Common myeloid progenitor, CD34-positive (primary cell): ENCODE measurements at places on chromosomes 2 and 18.

- DNase-seq: peak; percentile 46
These were observed 33.0 kb downstream of the FTCDNL1 start for GRCh38 chr2:199818026-199818425.

DNA sequence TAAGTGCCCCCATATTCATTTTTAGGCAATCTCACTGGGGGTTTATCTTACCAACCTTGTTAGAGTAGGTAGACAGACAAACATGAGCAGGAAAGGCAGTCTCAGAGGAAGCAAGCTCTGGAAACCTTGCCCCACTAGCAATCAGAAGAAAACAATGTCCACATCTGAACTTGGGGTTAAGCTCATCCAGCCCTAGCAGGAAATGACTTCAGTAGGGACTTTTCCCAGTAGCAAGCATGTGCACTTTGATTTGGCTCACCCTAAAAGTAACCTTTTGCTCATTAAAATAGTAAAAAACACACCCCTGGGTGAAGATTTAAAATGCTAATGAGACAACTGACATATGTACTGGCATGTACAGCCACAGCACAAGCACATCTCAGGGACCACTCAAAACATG, 175.5 kb downstream of the AKAIN1 start:
- no peak for DNase-seq

- DNase-seq: no peak
These were observed 138.8 kb upstream of the ID2 start for GRCh38 chr2:8543060-8543382.

DNA sequence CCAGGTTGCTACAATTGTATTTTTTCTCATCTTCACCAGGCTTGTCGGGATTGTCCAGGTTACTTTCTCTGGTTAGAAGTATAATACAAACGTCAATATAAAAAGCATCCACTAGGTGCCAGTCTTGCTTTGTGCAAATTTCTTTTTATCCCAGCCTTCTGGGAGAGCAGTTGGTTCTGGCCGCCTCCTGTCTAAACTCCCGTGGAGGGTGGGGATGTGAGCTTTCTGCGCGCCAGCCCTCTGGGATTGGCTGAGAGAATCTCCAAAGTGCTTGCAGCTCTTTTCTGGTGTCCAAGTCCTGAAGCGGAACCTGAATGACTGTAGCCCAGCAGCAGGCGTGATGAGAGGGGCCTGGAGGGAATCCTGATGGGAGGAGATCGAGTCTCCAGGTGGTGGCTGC, 22.4 kb upstream of the TOGARAM2 start:
- DNase-seq: peak; percentile 69

DNA sequence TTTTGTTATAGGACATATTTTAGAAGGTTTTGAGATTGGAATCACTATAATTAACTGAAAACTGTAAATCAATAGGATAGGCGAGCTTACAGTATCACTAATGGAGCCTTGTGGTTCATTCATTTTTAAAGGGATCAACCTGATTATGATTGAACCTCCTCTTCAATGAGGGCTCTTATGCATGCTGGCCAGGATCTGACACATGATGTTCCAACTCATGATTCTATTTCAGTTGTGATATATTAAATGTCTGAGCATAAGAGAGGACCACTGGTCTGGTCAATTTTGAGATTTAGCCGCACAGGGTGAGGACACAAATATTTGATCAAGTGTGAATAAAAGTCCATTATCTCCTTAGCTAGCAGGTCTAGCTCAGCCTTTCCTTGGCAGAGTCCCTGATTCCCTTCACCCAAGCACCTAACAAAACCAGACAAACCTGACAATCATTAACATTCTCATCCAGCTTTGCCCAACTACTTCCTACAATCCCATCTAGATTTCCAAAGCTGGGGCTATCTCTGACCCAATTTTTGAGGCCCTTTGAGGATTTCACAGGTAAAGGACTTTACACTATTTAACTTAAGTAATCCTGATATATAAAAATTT, 6.9 kb upstream of the MAP4K4 start:
- no peak for DNase-seq

DNA sequence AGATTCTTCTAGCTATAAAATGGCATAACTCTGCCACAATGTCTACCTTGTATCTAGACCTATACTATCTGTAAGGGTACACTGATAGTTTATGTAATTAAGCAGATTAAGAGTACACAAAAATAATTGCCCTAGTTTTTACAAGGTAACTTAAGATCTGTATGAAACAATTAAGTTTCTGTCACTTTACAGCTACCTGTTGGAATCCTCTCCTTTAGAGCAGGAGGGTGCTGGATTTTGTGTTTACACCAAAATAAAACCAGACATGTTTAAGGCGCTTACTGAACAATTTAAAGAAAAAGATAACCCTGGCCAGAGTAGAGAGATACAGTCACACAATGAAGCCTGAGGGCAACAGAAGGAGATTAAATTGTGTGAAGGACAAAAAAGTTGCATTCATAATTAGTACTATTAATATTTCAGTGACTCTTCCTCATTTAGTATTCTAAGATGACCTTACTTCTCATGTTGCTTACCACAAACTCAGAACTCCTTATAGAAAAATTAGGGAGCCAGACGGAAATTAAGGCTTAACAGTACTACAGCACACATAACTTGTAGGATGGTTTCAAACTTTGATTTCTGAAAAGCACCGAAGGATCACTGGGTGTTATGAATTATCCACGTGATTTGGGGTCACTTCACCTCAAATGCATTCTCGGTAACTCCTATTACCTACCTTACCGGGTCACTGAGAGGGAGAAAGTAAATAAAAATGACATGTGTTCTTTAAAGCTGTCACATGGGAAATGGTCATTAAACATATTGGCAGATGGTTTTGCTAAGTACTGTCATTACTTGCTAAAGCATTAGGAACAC, 1.0 kb downstream of the DARS1 start:
- peak; percentile 40 for DNase-seq

DNA sequence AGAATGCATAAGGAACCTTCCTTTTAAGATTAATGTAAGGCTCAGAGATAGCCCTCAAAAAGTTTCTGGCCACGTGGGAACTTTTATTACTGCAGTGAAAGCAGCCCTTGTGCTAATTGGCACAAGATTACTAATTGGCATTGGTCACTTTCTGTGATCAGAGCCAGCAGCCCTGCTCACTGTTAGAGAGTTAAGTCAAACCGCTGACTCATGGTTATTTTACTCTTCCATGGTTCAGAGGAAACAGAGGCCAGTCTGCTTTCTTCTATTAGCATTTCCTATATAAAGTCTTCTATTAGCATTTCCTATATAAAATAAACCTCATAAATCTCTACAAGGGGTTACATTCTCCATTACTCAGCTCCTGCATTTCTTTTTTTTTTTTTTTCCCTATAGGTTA, 1.5 kb upstream of the SLC35G4 start:
- peak; percentile 5 for DNase-seq

DNA sequence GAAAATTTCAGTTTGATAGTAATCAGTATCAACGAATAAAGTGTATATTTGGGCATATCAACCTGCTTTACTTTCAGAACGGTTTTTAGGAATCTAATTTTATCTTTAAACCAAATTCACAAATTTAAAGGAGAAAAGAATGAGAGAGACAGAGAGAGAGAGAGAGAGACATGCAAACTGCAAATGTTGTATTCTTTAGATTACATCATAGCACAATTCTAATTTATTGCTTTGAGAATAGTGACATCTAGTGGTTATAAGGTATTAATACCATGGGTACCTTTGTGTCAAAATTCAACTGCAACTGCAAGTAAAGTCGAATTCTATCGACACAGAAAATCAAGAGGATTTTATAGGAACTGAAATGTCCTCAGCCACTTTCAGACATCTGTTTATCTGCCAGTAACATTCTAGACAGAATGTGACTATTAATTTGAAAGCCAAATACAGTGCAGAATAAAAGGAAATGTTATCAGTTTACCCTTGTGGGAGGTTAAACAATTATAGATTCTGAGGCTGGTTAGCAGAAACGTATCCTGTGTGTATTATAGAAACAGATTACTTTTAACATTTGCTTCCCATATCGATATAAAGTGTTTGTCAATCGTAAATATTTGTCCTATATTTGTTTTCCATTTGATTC, 529.8 kb upstream of the VRK2 start:
- DNase-seq: peak; percentile 74

DNA sequence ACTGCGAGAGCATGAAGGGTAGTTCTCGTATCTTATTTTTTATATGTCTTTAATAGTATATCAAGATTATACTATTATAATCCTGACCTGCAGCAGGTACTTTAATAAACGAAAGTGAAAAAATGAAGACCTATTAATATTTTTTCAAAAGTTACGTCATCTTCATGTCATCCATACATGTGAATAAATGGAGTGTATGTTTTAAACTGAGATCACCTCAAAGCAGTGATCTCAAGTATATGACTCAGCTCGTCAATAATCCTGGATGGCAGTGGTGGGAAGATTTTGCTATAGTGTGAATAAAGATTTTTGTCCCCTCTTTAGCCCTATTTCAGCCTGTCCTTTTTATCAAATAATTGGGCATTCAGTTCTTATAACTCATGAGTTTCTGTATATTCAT, 166.3 kb upstream of the FBXO11 start:
- DNase-seq: no peak

GRCh38 chr2:156322686-156323231, 9.8 kb downstream of the NR4A2 start:
- peak; percentile 43 for DNase-seq

DNA sequence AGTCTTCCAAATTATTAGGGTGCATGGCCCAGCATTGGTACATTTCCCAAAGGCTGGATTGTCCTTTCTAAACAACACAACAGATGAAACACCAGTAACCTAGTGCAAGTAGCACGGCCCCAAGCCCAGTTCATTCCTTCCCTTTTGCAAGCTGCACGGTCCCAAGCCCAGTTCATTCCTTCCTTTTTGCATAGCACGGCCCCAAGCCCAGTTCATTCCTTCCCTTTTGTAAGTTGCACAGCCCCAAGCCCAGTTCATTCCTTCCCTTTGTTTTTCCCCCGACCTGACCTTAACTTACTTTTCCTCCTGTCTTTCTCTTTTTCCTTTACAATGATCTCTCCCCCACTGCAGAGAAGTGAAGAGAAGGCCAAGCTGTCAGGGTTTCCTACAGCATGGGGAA, 60.9 kb downstream of the C18orf63 start:
- no peak for DNase-seq

DNA sequence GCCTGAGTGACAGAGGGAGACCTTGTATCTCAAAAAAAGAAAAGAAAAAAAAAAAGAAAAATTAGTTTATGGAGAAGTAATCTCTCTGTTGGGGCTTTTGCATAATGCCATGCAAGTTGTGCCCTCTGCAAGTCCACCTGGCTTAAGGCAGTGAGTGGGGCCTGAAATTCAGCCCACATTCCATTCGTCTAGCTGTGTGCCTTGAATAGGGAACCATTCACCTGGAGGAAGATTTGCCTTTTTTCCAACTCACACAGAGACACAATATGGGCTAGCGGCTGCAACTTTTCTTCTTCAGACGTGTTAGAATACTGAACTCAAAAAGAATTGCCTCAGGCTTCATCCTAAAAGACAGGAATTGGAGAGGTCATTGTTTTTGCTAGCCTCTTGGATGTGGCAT, 160.0 kb upstream of the STON1 start:
- DNase-seq: no peak

- no peak for DNase-seq
These were observed 2.4 kb upstream of the MALT1 start for GRCh38 chr18:58668897-58669296.

DNA sequence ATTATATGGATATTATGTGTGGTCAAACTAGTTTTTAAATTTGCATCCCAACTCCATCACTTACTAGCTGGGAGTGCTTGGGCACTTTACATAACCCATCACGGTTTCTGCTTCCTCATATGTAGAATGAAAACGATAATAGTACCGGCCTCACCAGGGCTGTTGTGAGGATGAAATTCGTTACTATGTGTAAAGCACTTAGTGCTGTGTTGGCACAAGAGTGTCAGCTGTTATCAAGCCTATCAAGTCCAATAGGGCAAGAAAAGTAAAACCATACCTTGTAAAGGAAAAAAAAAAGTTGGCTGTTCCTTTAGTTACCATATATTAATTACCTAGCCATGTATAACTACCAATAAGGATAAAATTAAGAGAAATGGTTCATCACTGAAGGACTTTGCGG, 65.4 kb downstream of the TET3 start:
- no peak for DNase-seq

DNA sequence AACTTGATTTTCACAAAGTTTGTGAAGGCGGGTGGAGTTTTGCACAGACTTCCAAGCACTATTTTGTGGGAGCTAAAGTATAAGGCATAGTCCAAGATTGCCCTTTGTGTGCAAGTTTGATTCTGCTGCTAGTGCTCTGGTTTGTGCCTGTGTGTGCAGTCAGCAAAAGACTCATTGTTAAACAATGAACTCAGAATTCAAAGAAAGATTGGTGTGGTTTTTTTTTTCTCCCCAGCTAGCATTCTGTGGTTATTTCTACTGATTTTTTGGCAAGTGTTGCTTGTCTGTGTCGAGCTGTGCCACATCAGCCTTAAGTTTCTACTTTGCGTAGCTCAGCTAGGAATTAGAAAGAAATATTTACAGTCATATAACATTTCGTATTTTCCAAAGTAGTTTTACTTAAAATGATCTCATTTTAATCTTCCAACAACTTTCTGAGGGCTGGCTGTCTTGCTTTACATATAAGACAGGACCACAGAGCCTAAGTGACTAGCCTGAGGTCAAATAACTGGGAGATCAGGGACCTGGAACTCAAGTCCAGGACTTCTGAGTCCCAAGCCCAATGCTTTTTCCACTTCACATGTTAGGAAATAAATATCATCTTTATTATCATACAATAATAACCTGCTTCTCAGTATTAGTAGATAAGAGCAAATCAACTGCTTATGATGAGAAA, 69.8 kb downstream of the BABAM2 start:
- DNase-seq: peak; percentile 62

DNA sequence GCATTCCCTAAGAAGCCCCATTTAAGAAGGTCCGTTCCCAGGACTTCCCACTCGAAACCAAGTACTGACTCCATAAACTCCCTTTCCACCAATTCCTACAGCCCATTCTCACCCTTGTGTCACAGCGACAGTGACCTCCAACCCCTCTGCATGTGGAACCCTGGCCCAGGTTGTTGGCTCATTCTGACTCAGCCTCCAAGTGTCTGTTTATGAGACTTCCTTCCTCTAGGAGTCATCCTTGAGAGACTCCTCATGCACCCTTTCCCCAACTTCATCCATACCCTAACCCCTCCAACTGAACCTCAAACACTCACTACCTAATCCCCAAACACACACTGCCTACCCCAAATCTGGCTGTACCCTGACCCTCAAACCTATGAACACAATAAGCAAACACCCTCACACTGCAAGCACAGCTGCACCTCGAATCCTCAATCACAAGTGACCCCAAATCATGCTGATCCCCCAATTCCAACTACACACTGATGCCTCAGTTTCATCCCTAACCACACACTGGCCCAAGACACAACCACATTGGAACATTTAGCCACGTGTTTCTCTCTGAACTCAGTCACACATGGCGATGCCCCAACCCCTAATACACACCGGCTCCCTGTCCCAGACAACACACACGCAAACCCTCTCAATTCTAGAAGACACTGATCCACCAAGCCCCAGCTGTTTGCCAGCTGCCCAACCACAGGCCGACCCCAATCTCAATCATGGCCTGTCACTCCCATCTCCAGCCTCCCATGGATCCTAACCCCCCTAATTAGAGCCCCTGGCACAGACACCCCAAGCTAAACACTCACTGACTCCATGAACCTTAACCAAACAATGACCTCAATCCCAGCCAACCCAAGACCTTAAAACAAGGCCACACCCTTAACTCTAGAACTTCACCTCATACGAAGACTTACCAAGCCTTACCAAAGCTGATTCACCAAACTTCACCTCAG, 219.6 kb downstream of the CYP26B1 start:
- DNase-seq: no peak
